Activated CD4-positive, alpha-beta T cell treated with anti-CD3 and anti-CD28 coated beads for 36 hours (primary cell): ENCODE measurements at places on chromosomes 6 and 20. TPM values are rescaled to one million over a fixed set of nuclear protein-coding genes. Genes with fewer than 3 reads are reported as not detected.

GRCh38 chr6:77536701-77537100 is 73.4 kb upstream of the HTR1B start:
- no peaks in the 10 kb centered on the region for H3K27me3 ChIP-seq
- no peak overlapping the region for H3K4me3 ChIP-seq
- no peaks in the 10 kb centered on the region for H3K4me1 ChIP-seq
- DNase-seq: no peak
- H3K27ac ChIP-seq: no peak overlapping the region

DNA sequence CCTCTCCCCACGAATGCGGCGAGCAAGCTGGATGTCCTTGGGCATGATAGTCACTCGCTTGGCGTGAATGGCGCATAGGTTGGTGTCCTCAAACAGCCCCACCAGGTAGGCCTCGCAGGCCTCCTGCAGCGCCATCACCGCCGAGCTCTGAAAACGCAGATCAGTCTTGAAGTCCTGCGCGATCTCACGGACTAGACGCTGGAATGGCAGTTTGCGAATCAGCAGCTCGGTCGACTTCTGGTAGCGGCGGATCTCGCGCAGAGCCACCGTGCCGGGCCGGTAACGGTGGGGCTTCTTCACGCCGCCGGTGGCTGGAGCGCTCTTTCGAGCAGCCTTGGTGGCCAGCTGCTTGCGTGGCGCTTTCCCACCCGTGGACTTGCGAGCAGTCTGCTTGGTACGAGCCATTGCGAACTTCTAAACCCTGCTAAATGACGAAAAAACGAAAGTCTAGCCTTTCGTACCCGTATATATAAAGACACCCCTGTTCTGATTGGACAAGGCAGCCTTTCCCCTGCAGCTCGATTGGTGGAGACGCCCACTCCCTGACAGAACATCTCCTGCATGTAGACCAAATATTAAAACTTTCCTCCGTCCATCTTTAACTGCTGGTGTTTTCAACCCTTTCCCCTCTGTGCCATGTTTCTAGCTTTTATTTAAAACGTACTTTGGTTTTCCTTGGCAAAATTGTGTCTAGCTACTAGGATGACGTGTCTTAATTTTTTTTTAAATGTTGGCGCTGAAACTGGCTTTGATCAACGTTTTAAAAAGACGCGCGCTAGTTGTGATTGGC is 109.8 kb downstream of the HFE start:
- H3K4me3 ChIP-seq: peak overlapping the region; percentile 98
- H3K27me3 ChIP-seq: no peaks in the 10 kb centered on the region
- peaks cover 28% of the 10 kb centered on the region for H3K4me1 ChIP-seq
- H3K27ac ChIP-seq: peak overlapping the region; percentile 99
- H3K36me3 ChIP-seq: peaks cover 25% of the 10 kb centered on the region
- peak; percentile 86 for DNase-seq

- no peaks in the 10 kb centered on the region for H3K27me3 ChIP-seq
- no peak overlapping the region for H3K4me3 ChIP-seq
- no peaks in the 10 kb centered on the region for H3K4me1 ChIP-seq
These were observed 592.4 kb downstream of the RFPL4B start for GRCh38 chr6:112939563-112939962.

- H3K36me3 ChIP-seq: peaks cover 77% of the 10 kb centered on the region
- H3K4me1 ChIP-seq: peaks cover 38% of the 10 kb centered on the region
- no peaks in the 10 kb centered on the region for H3K27me3 ChIP-seq
- DNase-seq: peak; percentile 50
These were observed 119.7 kb downstream of the MAP3K4 start for GRCh38 chr6:161111261-161111660.

- no peak overlapping the region for H3K27ac ChIP-seq
- no peaks in the 10 kb centered on the region for H3K27me3 ChIP-seq
- no peak overlapping the region for H3K4me3 ChIP-seq
- no peaks in the 10 kb centered on the region for H3K4me1 ChIP-seq
These were observed 588.2 kb upstream of the NRSN1 start for GRCh38 chr6:23537828-23538227.

- H3K27me3 ChIP-seq: peaks cover 8% of the 10 kb centered on the region
- H3K27ac ChIP-seq: no peak overlapping the region
- H3K4me3 ChIP-seq: no peak overlapping the region
- no peaks in the 10 kb centered on the region for H3K4me1 ChIP-seq
These were observed 42.7 kb downstream of the DAAM2 start for GRCh38 chr6:39834866-39835265.

- no peaks in the 10 kb centered on the region for H3K36me3 ChIP-seq
- H3K4me1 ChIP-seq: peaks cover 27% of the 10 kb centered on the region
- H3K27me3 ChIP-seq: peaks cover 46% of the 10 kb centered on the region
- H3K4me3 ChIP-seq: no peak within 1 kb of the TSS
- H3K27ac ChIP-seq: no peak within 1 kb of the TSS
These were observed at the start of gene RBPJL for GRCh38 chr20:45306431-45306982. RBPJL (plus strand) TSS chr20:45306840; CDS start chr20:45306923, 83 bp downstream.

Gene PPP1R14C
- 0.21 TPM for total RNA-seq

Gene SCRT2
- total RNA-seq: not detected

Gene PRDM13
- total RNA-seq: not detected

Gene ZFP57
- total RNA-seq: not detected

Gene ANGPT4
- not detected for total RNA-seq

Gene LY86
- 0.90 TPM for total RNA-seq
